ENCODE measurements at places on chromosomes 5 and 9.
A peak's percentile ranks its signal among the peaks of the same experiment; 100 is the strongest.

GRCh38 chr9:91403665-91404543 is 19.7 kb downstream of the NFIL3 start:
- no peak for DNase-seq

DNA sequence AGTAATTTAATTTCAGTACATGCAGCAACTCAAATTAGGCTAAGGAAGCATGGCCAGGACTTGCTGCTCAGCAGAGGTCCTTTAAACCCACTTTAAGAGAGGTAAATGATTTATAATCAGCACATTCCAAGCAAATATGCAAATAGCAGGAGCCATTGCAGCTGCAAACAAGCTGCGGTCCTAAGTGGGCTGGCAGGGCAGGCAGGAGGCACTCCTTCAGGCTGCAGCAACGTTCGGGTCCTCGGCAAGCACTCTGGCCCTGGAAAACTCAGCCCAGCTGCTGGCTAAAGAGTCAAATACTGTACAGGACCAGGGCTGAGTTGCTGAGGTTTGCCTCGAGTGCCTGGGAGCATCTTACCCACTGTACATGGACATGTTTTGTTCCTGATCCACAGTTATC is 126.9 kb downstream of the FSTL4 start:
- no peak for DNase-seq

DNA sequence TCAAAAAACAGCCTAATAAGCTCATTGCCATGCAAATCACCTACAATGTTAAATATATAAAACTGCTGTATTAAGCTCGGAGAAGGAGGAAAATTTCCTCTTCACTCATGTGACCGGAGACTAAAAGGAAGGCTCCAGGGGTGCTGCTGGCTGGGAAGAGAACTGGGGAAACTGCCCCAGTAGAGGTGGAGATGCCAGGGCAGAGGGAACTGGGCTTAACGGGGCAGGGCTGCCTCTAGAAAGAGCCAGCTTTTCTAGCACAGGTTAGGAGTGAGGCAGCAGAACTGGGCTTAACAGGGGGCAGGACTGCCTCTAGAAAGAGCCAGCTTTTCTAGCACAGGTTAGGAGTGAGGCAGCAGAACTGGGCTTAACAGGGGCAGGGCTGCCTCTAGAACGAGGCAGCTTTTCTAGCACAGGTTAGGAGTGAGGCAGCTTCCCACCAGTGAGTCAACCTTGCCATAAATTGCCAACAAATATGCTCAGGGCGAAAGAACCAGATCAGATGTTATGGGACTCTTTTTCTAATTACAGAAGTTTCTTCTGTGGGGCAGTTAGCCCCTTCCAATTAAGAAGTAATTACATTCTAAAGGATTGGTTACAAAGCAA is 115.3 kb downstream of the FANCC start:
- no peak for DNase-seq

- DNase-seq, result no peak
These were observed 187.8 kb downstream of the GNAQ start for GRCh38 chr9:77843871-77844155.

DNA sequence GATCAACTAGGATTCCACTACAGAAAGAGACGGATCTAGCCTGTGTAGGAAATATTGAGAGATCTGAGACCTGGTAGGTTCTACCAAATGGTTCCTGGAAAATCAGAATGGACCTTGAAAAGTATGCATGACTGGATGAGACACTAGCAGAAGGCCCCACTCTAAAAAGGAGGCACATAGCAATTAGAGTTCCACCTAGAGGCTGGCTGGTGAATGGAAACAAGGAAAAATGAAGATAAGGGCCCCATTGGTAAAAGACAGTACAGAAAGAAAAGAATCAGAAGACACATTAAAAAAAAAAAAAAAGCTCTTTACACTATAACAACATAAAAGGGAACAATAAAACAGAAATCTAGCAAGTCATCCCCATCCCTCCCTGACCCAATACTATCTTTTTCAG is 518.5 kb downstream of the NR2F1-AS1 start:
- no peak for DNase-seq

- no peak for DNase-seq
These were observed 291.4 kb downstream of the CSNK1G3 start for GRCh38 chr5:123803359-123803758.

DNA sequence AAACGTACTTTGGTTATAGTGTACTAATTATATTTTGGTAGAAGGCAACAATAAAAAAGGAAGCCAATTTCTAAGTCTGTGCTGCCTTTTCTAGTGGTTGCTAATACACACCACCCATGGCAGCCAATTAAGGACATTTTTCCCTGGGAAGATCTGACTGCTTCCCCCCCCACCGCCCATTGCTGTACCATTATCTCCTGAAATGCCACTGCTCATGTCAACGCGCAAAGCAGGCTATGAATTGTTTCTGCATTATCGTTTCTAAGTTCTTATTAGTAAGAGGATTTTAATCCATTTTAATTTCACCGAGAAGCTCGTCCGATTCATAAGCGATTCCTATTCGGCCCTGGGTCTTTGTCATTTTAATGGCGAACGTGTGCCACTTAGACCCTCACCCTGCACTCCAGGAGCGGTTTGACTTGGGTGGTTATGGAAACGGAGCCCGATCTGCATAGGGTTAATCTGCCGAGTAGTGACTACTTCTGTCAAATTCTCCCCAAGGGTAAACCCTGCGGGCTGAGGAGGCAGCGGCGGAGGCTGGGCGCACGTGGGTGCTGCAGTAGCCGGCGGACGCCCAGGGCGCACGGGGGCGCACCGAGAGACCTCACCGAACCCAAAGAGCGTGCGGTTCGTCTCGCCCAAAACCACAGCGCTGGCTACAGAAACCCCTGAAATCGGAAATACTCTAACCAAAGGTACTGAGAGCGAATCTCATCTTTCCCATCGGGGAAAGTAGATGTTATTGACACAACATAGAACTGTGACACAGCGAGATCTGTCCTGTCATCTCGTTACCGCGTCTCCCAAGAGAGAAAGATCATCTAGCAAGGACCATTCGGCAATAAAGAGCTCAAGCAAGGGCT is 55.8 kb upstream of the SHC3 start:
- DNase-seq, result peak; percentile 69

DNA sequence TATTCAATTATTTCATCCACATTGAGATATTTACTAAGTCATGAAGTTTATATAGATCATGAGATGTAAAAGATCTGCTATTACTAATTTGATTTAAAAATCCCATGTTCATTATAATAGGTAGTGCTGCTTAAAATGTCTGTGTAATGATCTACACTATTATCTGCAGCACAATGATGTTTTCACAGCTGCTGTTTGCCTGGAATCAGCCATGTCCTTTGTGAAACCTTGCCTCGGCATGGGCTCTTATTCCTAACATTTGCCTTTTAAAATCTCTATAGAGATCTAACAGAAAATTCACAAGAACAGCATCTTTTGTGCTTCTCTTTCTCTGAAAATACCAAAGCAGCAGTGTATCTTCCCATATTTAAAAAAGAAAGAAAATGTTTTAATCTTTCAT is 444.6 kb downstream of the PTPRD start:
- no peak for DNase-seq

DNA sequence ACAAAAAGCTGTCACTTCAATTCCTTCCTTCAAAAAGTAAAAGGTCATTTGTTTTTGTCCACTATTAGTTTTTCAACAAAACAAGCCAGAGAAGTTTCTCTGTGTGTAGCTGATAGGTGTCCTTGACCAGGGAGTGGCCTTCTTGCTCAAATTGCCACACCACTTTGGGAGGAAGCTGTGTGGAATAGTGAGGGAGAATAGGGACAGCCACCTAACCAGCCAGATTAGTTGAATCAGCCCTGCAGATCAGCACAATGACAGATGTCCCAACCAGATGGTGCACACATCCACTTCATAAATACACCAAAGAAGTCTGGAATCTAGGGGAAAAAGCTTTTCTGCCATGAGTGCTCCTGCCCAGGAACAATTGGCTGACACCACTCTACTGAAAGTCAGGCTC is 37.2 kb downstream of the NREP start:
- no peak for DNase-seq

DNA sequence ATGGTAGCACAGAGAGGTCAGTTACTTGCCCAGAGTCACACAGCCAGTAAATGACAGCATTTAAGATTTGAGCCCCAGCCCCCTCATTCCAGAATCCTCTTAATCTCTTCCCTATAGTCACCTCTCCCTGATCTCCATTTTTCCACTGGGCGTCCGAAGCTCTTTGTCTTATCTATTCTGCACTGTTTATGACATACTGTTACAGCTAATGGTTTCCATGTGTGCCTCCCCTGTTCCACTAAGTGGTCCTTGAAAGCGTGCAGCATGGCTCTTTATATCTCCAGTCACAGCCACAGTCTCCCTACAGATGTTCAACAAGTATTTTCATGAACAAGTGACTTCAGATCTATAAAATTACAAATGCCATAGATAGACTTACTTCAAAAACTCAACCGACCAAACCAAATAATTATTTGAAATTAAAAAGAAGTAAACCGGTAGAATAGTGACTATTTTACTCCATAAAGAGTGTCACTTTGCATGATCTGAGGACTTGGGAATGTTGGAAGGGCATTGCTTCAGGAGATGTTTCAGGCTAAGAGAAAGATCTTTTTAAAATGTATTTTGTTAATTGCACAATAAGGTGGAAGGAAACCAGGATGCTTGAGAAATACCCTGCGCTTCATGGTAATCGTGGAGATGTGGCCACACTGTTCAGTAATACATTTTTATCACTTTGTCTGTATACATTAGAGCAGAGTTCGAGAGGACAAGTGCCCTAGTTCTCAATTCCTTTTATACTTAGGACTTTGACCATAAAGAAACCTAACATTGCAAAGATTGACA is 237.2 kb downstream of the FBXL7 start:
- no peak for DNase-seq

DNA sequence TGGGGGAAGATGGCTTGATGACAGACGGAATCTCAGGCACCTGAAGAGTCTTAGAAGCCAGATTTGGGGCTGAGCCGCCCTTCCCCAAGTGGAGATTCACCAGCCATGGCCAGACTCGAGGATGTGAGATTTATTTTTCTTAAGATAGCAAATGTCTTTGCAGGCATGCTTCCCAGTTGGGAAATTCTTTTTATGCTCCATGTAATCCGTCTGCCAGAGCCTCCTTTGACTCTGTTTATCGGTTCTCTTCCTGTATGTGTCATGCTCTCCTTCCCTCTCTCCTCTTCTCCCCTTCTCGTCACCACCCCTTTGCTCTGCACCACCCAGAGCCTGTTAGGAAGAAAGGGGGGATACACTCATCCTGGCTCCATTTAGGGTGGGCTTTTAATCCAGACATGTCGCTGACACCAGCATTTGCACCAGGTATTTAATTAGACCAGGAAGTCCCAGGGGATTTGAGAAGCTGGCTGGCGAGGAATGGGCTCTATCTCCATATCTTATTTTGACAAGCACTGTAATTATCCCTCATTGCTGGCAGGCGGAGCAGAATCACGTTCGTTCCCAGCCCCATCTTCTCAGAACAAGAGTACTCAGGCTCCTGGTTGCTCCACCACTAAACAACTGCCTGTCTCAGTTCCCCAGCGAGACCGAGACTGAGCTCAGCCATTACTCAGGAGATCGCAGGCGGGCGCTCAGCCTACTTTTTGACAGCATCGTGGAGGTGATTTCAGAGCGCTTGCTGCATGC is 50.9 kb downstream of the KCNIP1 start:
- DNase-seq, result no peak

GRCh38 chr9:36082931-36083330 is 46.2 kb downstream of the RECK start:
- no peak for DNase-seq

- no peak for DNase-seq
These were observed 150.3 kb upstream of the ADRA1B start for GRCh38 chr5:159765760-159766517.

DNA sequence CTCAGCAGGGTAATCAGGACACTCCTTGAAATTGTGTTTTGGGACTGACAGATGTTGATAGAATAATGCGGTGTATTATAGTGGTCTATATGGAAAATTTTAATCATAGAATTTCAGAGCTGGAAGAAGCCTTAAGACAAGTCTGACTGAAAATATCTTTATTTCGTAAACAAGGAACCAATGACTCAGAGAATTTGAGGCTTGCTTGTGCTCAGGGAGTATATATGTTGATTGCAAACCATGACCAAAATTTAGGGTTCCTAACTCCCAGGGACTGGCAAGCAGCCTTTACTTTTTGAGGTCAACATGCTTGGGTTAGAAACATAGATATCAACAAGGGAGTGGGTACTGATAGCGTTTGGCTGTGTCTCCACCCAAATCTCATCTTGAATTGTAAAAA is 287.2 kb downstream of the CD180 start:
- DNase-seq, result no peak

DNA sequence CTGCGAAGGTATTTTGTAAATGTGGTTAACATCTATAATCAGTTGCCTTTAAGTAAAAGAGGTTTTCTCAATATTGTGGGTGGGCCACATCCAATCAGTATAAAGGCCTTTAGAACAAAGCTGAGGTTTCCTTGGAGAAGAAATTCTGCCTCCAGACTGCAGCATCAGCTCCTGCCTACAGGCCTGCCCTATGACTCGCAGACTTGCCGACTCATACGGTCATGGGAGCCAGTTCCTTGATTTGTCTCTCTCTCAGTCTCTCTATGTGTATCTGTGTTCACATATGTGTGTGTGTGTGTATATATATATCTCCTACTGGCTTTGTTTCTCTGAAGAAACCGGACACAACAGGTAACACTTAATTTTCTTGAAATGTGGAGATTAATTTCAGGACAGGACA is 45.3 kb downstream of the SLC36A1 start:
- DNase-seq, result no peak

- no peak for DNase-seq
These were observed 96.5 kb downstream of the PBX3 start for GRCh38 chr9:125843646-125844045.

- no peak for DNase-seq
These were observed 1556.5 kb upstream of the C9orf72 start for GRCh38 chr9:29129763-29130162.

- no peak for DNase-seq
These were observed 195.3 kb downstream of the GAS1 start for GRCh38 chr9:86751956-86752355.

GRCh38 chr5:190366-191035 is 794 bp upstream of the LRRC14B start:
- no peak for DNase-seq

DNA sequence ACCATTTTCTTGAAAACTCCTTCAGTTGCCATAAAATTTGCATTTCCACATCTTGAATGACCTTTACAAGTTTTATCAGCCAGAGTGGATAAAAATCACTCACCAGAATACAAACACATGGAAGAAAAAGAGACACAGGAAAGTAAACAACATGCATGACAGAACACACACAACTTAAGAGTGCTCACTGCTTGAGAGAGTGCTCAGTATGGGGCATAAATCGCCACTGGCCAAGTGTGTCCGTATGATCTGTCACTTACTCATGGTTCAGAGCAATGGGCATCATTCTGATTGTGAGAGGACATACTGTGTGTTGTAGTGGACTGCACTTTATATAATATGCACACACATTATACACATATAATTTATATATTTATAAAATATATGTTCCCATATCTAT is 155.6 kb upstream of the NTRK2 start:
- DNase-seq, result no peak

DNA sequence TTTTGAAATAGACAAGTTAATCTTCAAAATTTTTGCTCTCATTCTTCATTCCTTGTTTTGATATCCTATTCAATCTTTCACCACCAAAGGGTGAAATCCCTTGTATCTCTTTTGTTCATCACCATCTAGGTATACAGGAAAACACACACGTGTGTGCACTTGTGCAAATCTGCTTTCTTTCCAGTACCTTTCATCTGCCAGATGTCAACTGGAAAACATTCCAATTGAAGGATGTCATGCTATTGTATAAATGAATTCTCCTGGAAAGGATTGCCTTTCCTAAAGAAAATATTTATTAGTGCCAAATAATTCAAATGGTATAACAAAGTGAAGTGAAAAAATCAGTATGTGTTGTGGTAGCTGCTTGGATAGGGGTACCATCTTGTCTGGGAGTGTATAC is 123.7 kb downstream of the RANBP17 start:
- no peak for DNase-seq

Data from ecto neural progenitor cell (in vitro differentiated cells).